ENCODE measurements at places on chromosomes 16 and 17.

DNA sequence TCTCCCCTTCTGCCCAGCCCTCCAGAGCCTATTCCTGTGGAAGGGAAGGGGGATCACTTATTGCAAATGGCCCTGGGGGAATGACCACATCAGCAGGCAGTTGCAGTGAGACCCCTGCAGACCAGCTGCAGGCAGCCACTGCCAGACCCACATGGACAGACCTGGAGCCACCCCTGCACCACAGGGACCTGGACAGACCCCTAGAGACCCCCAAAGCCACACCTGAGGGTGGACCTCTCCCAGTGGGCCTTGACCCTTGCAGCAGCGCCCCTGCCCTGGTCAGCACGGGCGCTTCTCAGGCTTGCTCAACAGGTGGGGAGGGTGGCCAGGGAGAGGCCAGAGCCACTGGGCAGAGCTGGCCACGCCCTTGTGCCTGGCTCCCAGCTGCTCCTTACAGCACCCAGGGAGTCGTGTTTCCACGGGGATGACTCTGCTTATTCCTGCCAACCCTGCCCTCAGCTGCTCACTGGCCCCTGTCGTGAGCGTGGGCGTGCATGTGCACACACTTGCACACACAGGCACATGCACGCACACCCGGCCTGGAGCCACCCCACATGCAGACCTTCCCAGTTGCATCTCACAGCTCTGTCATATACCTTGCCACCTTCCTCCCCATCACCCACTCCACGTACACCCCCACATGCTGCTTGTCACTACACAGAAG is 1.3 kb upstream of the SCN4A start:
- DNase-seq, result peak; percentile 61

DNA sequence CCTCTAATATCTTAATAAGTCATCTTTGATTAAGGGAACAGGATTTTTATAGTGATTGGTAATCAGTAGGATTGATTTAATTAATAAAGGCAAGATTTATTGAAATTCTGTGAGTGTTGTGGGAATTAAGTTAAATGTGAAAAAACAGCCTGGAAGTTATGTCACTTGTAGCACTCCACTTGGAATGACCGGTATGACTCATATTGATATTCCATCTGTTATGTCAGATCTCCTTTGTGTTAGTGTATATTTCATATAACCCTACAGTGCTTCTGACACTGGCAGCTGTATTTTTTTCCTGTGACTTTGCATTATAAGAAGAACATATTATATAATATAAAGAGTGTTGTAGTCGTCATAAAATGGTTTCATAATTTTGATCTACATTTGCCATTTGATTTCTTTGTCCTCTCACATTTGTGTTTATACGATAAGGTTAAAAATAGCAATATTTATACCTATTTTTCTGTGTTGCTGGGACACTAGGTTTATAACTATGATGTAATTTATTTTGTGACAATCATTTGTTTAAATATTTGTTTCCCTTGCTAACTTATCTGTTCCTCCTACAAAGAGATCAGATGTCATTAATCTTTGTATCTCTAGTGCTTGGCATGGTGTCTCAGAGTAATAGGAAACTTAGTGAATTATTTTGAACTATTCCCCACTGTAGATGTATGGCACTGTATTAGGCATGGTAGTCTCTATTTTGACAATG is 249.0 kb downstream of the BCAS3 start:
- DNase-seq, result peak; percentile 25

GRCh38 chr16:1287982-1288670 is 21.3 kb upstream of the UBE2I start:
- DNase-seq, result no peak

DNA sequence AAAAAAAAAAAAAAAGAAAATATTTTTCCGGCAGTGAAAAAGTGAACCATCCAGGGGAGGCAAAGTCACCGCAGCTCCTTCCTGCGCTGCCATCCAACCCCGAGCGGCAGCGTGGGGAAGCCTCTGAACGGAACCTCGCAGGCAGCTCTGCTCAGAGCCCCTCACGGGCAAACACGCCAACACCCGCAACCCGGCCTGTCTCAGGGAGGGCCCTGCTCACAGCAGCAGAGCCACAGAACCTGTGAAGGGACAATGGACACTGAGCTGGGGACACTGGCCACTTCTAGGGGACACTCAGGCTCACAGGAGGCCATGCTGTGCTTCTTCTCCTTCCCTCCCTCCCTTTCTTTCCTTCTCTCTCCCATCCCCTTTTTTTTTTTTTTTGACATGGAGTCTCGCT is 21.4 kb upstream of the APRT start:
- no peak for DNase-seq

- DNase-seq, result peak; percentile 8
These were observed 49.9 kb upstream of the COX10 start for GRCh38 chr17:14019186-14019956.

GRCh38 chr17:43855061-43855460 is 8.1 kb downstream of the CD300LG start:
- DNase-seq, result no peak

- DNase-seq, result no peak
These were observed 32.7 kb downstream of the BMERB1 start for GRCh38 chr16:15466886-15467781.

GRCh38 chr17:61480414-61480807 is 28.2 kb downstream of the TBX4 start:
- no peak for DNase-seq

DNA sequence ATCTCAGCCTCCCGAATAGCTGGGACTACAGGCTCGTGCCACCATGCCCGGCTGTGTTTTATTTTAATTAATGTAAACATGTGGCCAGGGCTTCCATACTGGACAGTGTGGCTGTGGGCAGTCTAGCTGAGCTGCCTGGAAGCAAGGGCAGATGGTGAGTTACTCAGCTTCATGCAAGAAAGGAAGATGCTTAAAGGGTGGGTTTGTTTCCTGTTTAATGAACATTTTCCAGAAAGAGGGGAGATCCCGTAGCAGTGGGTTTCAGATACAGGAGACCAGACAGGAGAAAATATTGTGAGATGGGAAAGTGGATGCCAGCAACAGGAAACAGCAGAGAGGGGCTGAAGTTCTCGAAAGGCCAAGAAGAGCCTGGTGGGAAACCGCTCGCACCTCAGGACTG is 7.3 kb downstream of the MAPK8IP3 start:
- no peak for DNase-seq

DNA sequence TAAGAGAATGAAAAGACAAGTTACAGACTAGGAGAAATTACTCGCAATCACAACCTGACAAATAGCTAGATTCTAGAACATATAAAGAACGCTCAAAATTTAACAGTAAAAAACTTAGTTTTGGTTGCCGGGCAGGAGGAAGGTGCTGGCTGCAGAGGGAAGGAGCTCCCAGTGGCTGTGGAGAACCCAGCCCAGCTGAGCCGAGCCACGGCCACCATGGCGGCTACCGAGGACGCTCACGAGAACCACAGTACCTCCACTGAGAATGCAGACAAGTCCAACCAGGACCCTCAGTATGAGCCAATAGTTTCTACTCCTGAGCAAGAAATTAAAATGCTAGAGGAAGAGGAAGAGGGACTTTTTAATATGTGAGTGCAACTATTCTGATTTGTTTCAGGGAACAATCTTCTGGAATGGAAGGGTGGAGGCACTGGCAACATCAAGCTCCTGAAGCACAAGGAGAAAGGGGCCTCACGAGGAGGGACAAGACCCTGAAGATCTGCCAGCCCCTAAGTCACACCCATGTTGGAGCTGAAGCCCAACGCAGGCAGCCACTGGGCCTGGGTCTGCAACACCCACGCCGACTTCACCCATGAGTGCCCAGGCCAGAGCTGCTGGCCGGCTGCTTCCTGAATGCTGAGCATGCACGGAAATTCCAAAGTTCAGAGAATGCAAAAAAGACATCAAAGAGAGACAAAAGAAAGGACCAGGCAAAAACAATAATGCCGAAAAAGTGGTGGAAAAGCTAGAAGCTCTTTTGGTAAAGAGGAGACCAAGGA is 55.0 kb downstream of the DNAH17 start:
- DNase-seq, result no peak

- DNase-seq, result no peak
These were observed 2.3 kb upstream of the SLC16A11 start for GRCh38 chr17:7046127-7046724.

GRCh38 chr16:88973007-88973410 is 4.0 kb downstream of the CBFA2T3 start:
- DNase-seq, result no peak

DNA sequence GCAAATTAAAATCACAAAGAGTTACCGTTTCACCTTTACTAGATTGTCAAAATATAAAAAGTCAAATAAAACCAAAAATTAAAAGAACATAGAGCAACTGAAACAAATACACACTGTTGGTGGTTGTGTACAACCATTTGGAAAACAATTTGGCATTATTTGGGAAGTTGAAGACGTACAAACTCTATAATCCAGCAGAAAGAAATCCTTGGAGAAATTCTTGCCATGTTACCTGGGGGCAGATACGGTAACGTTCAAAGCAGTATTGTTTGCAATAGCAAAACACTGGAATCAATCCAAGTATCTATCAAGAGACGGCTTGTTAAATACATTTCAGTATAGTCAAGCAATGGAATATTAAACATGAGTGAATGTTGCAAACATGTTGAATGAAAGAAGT is 56.7 kb downstream of the TBX4 start:
- no peak for DNase-seq

- DNase-seq, result no peak
These were observed 12.6 kb upstream of the CEP20 start for GRCh38 chr16:15900901-15901500.

GRCh38 chr17:7839876-7840261 is 5.9 kb downstream of the KDM6B start:
- no peak for DNase-seq
